ENCODE measurements at places on chromosomes 2 and 18.
A peak's percentile ranks its signal among the peaks of the same experiment; 100 is the strongest.

GRCh38 chr2:59018737-59019136, 777.6 kb upstream of the FANCL start:
- DNase-seq = no peak

- DNase-seq = no peak
These were observed 308.3 kb downstream of the MYCN start for GRCh38 chr2:16248571-16249105.

DNA sequence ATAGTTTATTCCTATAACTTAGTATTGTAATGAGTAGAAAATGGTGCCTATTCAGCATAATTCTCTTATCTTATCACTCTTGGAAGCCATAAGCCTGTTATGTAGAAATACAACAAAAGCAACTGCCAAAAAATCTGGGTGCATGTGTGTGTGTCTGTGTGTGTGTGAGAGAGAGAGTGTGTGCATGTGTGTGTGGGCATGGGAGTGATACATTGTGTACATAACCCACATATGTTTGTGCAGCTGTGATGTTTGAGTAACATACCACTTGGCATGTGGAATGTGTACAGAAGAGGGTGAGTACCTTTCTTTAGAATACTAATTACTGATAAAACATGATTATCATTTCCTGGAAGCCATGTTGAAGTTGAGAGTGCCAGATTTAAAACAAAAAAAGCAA, 642.3 kb upstream of the SYT4 start:
- DNase-seq = no peak

GRCh38 chr2:159840616-159841015, 42.6 kb upstream of the CD302 start:
- no peak for DNase-seq

DNA sequence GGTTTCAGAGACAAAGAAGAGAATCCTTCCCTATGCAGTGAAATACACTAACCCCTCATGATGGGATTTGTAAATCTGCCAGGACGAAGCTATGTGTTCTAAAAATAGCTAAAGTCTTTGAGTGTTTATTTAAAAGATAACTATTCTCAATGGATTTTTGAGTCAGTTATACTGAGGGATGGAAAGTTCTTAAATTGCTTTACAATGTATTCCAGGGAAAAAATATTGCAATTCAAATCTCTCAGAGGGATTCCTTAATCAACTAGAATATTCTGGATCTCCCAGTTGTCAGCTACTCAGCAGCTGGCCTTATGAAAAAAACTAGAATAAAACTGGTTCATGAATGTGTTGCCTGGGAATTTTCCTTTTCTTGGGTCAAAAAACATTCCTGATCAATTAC, 312.4 kb downstream of the PLCL1 start:
- DNase-seq = no peak

DNA sequence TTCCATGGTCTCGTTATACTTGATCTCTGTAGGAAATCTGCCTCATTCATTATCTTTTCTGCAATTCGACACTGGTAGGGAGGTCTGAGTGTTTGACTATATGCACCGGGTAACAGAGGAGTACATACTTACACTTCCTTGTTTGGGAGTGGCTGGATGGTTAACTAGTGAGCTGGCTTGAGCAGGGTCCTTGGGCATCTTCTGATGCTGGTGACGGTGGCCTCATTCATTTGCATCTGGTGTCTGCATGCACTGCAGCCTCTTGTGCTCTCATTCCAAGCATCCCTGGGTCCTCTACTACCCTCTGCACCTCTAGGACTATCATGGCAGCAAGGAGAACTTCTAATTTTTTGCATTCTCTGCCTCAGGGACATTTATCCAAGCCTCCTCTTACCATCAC, 100.0 kb upstream of the TCF4 start:
- no peak for DNase-seq

DNA sequence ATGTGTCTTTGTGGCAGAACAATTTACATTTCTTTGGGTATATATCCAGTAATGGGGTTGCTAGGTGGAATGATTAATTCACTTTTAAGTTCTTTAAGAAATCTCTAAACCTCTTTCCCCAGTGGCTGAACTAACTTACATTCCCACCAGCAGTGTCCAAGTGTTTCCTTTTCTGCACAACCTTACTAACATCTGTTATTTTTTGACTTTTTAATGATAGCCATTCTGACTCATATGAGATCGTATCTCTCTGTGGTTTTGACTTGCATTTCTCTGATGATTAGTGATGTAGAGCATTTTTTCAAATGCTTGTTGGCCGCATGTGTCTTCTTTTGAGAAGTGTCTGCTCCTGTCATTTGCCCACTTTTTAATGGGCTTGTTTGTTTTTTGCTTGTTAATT, 43.1 kb upstream of the PTH2R start:
- no peak for DNase-seq

DNA sequence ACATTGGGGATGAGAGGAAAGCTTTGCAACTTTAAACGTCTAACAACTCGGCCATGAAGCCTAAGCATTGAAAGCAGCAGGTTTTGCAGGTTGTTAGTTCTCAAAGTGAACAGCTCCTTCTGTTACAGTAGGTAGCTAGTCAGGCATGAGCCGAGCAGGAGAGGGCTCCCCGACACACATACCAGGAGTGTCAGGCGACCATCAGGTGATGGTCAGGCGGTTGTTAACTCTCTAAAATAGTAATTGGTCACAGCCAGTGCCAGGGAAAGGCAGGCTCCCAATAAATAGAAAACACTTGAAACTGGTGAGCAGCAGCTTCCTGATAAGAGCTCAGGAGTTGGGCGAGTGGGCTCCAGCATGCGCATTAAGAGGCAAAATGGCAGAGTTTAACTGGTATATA, 53.5 kb upstream of the DAPL1 start:
- no peak for DNase-seq

DNA sequence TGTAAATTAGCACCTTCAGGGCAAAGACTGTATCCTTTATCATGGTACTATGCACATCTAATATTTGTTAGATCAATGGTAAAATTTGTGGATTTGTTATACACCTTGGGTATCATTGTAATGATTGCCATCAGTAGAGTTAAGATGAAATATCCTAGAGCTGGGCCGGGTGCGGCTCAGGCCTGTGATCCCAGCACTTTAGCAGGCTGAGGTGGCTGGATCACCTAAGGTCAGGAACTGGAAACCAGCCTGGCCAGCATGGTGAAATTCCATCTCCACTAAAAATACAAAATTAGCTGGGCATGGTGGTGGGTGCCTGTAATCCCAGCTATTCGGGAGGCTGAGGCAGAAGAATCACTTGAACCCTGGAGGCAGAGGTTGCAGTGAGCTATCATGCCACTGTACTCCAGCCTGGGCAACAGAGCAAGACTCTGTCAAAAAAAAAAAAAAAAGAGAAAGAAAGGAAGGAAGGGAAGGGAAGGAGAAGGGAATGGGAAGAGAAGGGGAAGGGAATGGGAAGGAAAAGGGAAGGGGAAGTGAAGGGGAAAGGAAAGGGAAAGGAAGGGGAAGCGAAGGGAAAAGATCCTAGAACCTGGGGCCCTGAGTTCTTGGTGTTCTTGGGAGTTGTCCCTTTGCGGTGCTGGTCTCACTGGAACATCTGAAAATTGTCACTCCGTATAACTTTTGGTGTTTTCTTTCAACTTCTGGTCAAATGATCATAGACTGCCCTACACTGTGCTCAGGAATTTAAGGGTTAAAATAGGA, 71.1 kb upstream of the NEUROD1 start:
- DNase-seq = no peak

- peak; percentile 21 for DNase-seq
These were observed 51.2 kb upstream of the ADAM23 start for GRCh38 chr2:206392118-206392517.

DNA sequence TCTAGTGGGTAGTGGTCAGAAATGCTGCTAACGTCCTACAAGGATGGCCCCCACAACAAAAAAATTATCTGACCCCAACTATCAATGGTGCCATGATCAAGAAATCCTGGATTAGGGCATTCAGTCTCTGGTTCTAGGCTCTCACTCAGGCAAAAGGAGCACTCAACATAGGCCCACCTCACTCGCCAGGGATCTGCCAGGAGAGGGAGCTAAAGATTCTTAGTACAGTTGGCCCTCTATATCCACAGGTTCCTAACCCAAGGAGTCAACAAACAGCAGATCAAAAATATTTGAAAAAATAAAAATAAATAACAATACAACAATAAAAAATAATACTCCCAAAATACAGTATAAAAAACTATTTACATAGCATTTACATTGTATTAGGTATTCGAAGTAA, 10.0 kb downstream of the SLC4A5 start:
- DNase-seq = peak; percentile 8

DNA sequence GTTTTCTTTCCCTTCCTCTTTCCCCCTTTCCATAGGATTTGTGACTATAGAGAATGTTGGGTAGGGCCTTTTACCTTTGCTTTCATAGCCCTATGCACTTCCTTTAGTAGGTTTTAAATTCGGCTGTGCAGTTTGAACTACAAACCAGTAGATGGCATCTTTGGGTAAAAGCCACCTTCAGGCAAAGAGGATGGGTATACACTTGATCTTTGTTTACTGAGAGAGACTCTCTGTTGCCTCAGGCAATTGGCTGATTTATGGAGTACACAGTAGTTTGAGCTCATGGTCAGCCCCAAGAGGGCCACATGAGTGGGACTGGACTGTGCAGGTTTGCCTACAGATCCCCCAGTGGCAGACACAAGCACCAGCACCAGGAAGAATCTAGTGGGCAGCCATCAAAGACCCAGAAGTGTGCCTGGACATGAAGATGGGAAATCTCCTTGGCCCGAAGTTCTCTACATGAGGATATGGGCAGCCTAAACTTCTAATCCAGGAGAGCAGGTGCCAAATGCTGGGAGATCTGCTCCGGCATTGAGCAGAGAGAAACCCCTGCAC, 1304.3 kb upstream of the DDX18 start:
- no peak for DNase-seq

- DNase-seq = peak; percentile 18
These were observed 424.0 kb downstream of the ARHGAP15 start for GRCh38 chr2:143553261-143553660.

DNA sequence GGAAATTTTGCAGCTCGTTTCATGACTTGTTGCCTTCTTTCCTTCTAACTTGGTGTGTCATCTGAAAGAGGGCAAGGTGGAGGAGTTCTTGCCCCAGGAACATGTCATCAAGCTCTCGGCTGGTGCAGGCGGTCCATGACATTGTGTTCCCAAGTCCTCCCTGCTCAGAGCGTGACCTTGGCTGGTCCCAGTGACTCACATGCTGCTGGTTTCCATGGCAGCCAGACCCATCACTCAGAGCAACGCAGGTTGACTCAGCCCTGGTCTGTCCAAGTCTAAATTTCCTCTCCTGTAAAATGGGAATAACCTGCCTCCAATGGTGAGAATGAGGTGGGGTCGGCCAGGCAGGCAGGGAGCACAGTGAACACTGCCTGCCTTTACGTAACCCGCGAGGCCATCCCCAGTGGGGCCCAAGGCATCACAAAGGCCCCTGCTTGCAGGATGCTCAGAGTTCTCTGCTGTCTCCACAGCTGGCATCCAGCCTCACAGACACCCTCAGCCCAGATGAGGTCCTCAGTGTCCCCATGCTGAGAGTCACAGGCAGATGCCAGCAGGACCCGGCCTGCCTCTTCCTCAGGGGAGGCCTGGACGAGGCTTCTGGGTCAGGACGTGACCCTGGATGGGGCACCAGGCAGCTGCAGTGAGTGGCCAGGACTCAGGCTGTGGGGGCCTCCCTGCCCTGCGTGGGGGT, 143.7 kb downstream of the TPO start:
- DNase-seq = no peak

DNA sequence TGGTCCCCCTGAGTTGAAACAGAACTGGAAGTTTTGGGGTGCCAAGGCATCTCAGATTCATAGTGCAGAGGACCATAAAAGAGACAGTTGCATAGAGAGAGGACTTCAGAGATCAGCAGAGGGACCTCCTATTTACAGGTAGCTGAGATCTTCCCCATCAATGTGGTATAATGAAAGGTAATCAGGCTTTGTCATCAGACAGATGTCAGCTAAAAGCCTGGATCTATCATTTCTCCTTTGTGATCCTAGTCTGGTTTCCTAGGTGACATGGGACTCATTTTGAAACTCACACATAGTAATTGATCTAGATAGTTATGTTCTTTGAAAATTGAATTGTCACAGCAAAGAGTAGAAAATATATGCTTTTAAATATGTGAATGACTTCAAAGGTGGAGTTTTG, 443.5 kb upstream of the MAP2 start:
- DNase-seq = no peak

DNA sequence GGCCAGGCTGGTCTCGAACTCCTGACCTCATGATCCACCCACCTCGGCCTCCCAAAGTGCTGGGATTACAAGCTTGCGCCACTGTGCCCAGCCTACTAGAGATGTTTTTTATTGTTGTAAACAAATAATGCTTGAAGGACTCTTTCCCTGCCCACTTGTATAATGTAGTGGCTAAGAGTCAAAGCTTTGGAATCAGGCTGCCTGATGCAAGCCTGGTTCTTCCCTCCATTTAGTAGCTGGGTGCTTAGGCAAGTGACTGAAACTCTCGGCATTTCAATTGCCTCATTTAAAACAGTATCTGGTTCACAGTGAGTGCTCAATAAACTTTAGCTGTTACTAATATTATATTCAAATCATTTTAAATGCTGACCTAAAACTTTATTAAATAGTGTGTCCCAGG, 264.0 kb upstream of the FBXO11 start:
- no peak for DNase-seq

DNA sequence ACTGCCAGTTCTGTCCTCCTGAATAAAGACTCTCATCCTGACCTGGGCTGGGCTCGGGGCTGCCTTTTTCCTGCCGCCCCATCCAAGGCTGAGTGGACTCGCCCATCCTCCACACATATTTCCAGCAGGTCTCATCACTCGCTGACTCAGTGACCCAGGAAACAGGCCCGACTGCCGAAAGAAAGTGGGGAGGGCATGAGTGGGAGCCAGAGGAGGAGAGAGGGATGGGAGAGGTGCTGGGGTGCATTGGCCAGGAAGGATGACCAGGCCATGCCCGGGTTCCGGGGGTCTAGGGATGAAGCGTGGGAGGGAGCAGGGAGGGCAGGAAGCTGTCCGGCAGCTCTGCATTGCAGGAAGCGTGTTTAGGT, 66.7 kb downstream of the TWIST2 start:
- no peak for DNase-seq

- DNase-seq = no peak
These were observed 110.6 kb downstream of the NRP2 start for GRCh38 chr2:205792908-205793307.

DNA sequence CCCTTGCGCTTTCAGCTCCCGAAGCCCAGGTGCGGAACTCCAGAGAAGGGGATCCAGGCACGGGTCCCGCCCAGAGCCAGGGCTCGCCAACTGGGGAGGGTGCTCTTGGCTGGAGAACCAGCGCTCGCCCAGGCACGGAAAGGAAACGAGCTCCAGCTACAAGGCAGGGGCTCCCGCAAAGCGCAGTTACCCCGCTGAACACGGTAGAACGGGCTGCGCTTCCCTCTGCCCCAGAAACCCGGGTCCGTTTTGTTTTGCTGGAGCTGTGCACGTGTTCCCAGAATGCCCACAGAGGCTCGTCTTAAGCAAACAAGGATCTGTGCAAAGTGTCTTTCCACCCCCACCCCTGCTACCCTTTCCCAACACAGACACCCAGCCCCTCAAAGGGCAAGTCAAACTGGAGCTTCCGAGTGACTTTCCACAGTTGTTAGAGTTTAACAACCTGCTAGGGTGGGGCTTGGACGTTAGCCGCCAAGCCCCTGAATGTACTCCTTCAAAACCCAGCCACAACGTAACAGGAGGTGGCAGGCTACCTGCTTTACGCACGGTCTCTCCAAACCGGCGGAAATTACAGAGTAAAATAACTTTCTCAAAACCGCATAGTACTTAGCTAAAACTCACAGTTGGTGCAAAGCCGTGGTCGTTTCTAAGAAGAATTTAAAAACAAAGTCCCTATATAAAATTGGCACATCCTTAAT, 775 bp downstream of the RNF125 start:
- DNase-seq = peak; percentile 60

Data from activated T-cell treated with anti-CD3 and anti-CD28 coated beads, Interleukin-2, amount 50 U/mL, for 72 hours (primary cell).